ENCODE measurements at places on chromosomes 16 and 17.

DNA sequence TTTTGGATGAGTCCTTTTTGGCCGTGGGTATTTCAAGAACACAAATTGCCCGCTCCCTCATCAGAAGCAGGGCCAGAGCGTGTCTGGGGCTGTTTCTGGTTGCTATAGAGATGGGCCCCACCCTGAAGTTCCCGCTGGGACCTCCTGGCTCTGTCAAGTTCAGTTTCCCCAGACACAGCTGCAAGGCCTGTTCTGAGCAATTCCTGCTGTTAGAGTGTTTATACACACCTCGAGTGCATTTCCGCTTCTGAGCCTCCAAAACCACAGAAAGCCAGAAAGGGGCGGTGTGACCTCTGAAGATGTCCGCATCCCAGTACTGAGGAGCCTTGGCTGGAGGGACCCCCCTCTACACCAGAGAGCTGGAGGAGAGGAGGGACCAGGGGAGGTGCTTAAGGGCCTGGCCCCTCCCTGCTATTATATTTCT, 9.3 kb upstream of the WBP2 start:
- DNase-seq: peak; percentile 63

DNA sequence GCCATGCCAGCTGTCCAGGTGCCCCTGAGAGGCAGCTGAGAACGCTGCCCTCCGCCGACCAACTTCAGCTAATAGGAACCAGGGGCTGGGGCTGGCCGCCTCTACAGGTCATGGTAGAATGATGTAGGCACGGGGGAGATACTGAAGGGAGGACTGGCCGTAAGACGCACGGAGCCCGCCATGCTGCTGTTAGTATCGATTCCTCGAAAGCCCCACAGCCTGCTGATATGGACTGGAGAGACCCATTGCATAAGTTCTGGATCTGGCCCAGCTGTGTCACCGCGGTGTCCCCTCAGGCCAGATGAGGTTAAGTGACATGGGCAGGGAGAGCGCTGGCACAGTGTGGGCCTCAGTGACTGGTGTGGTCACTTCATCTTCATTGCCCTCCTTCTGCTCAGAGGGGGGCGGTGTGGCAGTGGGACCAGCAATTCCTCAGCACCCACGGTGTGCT, 75.6 kb downstream of the AMFR start:
- no peak for DNase-seq

- DNase-seq: no peak
Measured at GRCh38 chr16:28865722-28866453, 2.2 kb downstream of the SH2B1 start.

DNA sequence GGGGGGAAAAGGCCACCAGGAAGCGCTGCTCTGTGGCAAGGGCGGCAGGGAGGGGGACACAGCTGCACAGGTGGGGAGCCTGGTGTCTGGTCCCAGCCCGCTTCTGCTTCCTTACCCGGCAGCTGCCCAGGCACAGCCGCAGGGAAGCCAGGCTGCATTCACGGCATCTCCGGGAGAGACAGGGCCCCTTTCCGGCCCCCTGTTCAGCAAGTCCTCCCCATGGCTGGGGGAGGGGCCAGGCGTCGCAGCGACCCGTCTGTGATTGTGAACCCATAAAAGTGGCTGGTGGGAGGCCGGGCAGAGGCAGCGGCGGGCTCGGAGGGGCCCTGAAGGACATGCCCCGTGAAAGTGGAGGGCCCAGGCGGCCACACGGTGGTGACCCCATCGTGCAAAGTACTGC, 28.7 kb downstream of the SOX8 start:
- no peak for DNase-seq

GRCh38 chr17:56786989-56787482, 46.7 kb downstream of the C17orf67 start:
- DNase-seq: peak; percentile 92

All from fibroblast of mammary gland (primary cell).